ENCODE measurements at places on chromosomes 1 and 21.

GRCh38 chr21:38120984-38121855, 135.6 kb upstream of the KCNJ15 start:
- DNase-seq = no peak

- DNase-seq = no peak
Observed at GRCh38 chr1:201360901-201361651, 16.4 kb downstream of the TNNT2 start.

GRCh38 chr1:151963288-151963687, 30.4 kb downstream of the S100A10 start:
- DNase-seq = no peak

DNA sequence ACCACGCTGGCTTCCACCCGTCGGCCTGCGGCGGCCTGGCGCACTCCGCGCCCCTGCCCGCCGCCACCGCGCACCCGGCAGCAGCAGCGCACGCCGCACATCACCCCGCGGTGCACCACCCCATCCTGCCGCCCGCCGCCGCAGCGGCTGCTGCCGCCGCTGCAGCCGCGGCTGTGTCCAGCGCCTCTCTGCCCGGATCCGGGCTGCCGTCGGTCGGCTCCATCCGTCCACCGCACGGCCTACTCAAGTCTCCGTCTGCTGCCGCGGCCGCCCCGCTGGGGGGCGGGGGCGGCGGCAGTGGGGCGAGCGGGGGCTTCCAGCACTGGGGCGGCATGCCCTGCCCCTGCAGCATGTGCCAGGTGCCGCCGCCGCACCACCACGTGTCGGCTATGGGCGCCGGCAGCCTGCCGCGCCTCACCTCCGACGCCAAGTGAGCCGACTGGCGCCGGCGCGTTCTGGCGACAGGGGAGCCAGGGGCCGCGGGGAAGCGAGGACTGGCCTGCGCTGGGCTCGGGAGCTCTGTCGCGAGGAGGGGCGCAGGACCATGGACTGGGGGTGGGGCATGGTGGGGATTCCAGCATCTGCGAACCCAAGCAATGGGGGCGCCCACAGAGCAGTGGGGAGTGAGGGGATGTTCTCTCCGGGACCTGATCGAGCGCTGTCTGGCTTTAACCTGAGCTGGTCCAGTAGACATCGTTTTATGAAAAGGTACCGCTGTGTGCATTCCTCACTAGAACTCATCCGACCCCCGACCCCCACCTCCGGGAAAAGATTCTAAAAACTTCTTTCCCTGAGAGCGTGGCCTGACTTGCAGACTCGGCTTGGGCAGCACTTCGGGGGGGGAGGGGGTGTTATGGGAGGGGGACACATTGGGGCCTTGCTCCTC, 1.9 kb downstream of the OLIG2 start:
- DNase-seq = peak; percentile 31

DNA sequence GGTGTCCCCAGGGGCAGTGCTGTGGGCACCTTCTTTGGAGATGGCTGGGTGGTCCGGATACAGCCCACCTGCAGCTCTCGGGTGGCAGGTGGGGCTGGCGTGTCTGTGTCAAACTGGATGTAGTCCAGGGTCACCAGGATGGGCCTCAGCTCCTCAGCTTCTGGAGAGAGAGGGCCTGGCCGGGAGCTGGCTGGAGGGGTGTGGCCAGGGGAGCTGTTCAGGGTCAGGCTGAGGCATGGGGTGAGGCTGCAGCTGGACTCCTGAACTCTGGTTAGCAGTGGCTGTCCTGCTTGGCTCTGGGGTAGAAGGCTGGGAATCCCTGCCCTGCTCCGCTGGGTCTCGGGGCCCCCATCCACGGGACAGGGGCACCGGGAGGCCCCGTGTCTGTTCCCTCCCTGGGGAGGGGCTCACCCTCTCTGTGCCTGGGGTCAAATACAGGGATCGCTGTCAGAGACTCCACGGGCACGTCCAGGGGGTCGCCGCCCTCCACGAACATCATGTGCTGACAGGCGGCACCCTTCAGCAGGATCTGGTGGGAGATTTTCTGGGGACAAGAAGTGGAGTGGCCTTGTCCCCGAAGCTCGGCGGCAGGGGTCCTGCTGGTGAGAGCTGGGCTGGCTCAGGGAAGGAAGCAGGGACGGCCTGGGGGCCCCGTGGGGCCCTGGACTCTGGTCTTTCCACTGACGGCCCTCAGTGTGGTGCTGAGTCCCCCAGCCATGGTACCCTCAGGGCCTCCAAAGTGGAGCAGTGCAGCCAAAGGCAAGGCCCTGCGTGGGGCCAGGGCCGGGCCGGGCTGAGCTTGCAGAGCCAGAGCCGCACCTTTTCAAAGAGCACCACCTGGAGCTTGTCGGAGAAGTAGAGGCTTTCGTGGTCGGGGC, 4.1 kb upstream of the TMEM52 start:
- DNase-seq = no peak

DNA sequence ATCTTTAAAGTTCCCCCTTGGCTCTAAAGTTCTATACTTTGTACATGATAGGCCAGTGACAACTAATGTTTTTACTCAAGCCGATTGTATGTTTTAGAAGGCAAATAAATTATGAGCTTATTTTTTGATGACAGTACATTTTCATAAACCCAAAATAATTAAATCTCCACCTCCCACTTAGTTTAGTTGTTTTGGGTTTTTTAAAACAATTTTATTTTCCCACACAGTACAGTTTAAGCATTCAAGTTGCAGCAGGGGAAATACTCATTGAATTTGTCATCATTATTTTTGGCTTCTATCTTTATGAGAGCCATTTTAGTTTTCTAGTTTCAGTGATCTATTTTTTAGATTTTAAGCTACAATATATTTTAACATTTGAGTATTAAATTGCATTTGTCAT, 93.6 kb downstream of the OLFML2B start:
- no peak for DNase-seq

GRCh38 chr21:26941421-26941820, 25.5 kb downstream of the ADAMTS5 start:
- no peak for DNase-seq

- DNase-seq = peak; percentile 89
Observed at GRCh38 chr1:960363-961131, at the start of gene KLHL17. KLHL17 (plus strand) TSS chr1:960584; CDS start chr1:960694, 110 bp downstream.

- DNase-seq = no peak
Observed at GRCh38 chr21:29117372-29117955, 13.0 kb upstream of the MAP3K7CL start.

- DNase-seq = no peak
Observed at GRCh38 chr21:45323487-45324311, 36.0 kb upstream of the POFUT2 start.

DNA sequence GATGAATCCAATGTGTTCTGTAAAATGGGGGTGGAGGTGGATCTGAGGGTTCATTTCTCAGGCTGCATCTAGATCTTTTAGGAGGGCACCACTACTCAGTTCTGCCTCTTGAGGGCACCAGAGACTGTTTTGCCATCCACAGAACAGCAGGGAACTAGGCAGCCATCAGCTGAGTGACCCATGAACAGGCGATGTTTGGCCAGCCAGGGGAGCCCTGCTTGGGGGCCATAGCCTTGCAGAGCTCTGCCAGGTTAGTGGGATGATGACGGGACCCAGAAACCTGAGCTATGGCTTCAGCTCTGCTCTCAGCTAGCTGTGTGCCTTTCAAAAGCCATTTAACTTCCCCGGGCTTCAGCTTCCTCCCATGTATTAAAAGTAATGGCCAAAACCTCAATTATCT, 13.4 kb upstream of the NOS1AP start:
- DNase-seq = peak; percentile 65

DNA sequence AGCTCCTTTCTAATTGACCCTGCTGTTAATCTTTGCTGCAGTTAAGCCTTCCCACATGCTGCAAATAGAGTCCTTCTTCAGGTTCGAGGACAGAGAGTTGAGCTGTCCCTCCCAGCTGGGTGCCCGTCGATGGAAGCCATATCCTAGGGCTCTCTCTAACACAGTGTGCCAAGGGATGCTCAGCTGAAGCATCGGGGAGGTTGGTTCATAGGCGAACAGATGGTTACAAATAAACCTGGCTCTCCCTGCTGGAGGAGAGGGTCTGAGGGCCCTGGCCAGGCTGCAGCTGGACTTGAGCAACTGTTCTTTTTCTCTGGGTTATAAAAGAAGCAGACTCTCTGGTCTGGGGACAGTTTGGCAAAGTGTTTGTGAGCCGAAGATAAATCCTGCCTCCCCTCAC, 120.3 kb upstream of the C8B start:
- DNase-seq = no peak

- peak; percentile 70 for DNase-seq
Observed at GRCh38 chr1:156281281-156281680, 1.3 kb downstream of the SMG5 start.

DNA sequence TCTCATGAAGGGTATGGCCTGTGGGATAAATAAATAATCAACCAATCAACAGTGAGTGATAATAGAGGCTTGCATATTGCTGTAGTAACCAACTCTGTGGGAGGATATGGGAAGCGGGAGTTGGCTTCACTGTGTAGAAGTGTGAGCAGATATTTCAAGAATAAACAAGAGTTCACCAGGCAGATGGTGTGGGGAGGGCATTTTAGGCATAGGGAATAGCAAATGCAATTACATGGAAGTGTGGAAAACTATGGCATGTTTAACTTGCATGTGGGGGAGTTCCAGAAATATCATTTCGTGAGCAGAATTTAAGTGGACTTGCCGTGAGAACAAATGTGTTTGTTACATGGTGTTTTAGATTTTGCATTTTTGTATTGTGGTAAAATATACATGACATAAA, 95.2 kb downstream of the SPATA46 start:
- DNase-seq = no peak

- DNase-seq = no peak
Observed at GRCh38 chr1:113178522-113178921, 105.5 kb downstream of the LRIG2 start.

DNA sequence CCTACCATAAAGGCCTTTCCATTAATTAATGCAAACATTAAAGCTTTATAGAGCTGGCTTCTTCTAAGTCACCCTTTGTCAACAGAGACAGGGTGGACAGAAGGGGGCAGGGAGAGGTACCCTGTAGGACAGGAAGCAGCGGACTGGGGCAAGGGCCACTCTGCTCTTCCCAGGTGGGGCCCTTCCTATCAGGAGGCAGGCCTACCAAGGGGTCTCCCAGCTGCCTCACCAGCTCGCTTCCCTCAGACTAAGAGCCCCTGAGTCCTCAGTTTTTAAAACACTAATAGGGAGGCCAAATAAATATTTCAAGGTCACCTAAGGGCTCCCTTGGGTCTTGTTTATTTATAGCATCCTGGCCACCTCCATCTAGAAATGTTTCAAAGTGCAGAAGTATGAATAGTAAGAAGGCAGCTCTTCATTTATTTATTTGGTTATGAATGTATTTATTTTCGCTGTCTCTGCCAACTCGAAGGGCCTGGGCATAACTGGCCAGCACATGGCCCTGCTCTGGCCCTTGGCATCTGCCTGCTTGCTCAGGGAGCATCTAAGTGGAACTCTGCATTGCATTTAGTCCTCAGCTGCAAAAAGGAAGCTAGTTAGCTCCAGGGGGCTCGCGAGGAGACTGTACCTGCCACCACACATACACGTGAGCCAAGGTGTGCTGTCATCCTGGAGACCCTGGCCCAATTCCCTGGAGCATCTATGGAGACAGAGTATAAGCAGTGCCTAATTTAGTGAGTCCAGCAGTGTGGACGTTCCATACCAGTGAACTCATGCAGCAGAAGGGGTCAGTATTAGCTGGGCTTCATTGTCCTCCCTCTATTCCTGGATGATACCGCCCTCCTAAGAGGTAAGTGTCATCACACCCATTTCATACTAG, 395.1 kb upstream of the VAMP3 start:
- DNase-seq = no peak

DNA sequence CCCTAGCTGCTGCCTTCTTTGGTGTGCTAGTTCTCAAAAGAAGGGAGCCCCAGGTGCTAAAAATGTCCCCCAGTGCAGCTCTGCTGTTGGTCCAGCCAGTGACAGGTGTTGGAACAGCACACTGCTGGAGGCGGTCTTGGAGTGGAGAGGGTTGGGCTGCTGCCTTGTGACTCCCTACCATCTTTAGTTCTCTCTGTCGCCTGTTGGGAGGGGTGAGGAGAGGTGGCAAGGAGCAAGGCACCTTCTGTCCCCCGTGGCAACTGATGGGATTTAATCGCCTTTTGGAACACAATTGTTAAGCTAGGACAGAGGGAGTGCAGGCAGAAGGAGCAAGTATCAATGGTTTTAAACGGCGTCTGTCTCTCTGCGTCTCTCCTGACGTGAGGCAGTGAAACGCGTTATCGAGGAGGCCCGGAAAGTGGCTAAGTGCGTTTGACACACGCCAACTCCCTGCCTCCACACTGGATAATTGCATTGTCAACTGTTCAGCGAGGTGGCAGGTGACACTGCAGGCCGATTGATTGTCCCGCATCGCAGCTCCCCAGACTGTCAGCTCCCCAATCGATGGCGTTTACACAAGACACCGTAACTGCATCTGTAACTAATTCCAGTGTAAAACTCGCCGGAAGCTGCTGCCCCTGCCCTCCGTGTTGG, 34.0 kb downstream of the TMEM53 start:
- DNase-seq = no peak

GRCh38 chr1:5686925-5687706, 305.1 kb downstream of the NPHP4 start:
- no peak for DNase-seq

GRCh38 chr1:202283379-202283844, 58.3 kb downstream of the UBE2T start:
- no peak for DNase-seq

GRCh38 chr1:74380252-74380651, 132.2 kb downstream of the LRRC53 start:
- no peak for DNase-seq

DNA sequence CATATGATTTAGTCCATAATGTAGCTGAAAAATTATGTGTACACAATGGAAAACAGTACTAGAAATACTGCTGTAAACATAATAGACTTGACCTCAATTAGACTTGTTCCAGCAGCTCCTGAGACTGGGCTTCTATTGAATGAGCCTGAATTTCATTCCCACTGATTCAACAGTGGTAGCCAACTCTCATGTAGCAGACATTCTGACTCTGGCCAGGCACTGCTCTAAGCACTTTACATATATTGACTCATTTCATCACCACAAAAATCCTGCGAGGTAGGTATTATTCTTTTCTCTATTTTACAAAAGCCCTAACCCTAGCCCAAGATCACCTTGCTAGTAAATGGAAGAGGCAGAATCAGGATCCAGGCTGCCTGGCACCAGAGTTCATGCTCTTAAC, 12.8 kb upstream of the CTSS start:
- DNase-seq = no peak

GRCh38 chr1:197798492-197798891, 23.2 kb upstream of the DENND1B start:
- DNase-seq = no peak

GRCh38 chr1:160459056-160459455, 58.7 kb downstream of the VANGL2 start:
- no peak for DNase-seq

GRCh38 chr1:206518206-206518605, 10.9 kb downstream of the RASSF5 start:
- no peak for DNase-seq

DNA sequence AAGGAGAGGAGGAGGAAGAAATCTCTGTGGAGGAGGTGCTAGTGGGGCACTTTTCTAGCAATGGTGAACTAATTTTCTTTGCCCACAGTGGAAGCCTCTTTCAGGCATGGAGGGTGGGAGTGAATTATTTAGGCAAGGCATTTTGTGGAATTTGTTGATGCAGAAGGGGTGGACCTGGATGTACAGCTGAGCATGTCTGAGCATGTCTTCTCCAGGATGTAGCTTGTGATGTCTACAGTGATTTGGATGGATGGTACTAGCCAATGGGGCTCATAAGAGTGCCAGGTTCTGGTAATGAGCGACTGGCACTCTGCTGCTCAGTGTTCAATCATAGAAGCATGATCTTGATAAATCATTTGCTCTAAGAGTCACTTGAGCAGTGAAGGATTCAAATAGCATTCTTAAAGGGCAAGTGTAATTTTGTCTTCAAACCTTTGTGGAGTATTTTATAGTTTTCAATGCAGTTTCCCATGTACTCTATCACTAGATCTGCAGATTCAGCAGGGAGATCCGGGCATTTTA, 153.9 kb upstream of the LMO4 start:
- DNase-seq = no peak
